Hindlimb muscle (tissue), 1 donor: ENCODE measurements at places on chromosomes 1 and 21.
A peak's percentile ranks its signal among the peaks of the same experiment; 100 is the strongest.

DNA sequence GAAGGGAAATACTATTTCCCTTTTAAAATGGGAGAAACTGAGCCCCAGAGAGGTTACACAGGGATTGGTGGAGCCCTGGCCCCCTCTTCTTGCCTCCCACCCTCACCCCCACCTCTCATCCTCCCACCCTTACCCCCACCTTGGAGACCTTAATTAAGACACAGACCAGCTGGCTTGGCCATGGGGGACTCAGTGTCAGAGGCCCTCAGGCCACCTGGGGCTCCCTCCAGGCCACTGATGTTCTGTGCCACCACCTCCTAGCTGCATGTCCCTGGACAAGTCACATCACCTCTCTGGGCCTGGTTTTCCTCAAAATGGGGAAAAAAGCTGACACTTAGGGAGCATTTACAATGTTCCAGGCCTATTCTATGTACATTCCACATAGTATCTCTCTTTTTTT, 51.5 kb downstream of the SDC3 start:
- DNase-seq, result no peak

DNA sequence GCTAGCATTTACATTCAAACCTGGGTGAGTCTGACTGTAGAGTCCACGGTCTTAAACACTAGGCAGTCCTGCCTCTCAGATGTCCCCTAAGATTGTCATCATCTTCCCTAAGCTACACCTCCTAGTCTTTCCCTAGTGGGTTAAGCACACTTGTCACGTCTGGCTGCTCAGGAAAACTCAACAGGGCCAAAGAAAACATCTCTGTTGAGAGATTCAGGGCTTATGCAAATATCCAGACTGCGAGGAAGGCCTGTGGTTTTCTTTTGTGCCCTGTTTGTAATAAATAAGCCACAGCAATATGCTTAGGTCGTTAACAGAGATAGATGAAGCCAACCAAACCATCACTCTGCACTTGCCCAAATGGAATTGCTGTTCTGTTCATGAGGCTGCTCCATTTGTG, 472.6 kb upstream of the DEPDC1 start:
- no peak for DNase-seq

DNA sequence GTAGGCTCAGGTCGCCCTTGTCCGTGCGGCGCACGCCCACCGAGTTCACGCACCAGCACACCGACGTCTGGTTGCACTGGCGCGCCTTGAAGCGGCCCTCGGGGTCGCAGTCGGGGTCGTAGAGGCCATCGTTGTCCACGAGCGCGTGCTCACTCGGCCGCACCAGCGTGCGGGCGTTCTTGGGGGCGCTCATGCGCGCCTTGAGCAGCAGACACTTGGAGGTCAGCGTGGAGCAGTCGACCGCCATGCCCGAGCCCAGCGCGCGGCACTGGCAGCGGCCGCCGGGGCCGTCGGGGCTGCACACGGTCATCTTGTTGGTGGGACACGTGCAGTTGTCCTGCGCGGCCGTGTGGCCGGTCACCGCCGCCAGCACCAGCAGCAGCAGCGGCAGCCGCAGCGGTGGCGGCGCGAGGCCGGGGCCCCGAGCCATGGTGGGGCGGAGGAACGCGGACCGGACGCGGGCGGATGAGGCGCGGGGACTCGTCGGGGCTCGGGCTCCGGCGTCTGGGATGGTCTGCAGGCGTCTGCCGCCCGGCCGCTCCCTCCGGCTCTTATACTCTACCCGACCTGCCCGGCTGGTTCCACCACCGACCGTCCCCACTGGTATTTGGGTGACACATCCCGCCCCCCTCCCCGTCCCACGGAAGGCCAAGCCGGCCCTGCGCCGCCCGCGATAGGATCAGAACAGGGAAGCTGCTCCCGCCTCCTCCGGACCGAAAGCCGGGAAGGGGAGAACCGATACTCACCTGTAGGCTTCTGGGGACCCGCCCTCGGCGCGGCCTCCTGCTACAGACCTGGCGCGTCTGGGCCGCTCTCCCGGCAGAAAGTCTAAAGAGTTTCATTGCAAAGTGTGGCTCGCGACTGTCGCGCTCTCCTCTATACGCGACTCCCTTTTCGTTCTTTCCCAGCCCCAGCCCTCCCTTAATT, at the start of gene TACSTD2:
Gene TACSTD2 (minus strand): TSS at position 526 of the 927 bp plus-strand sequence. CDS start 96 bp downstream, at position 430.
- DNase-seq, result no peak

DNA sequence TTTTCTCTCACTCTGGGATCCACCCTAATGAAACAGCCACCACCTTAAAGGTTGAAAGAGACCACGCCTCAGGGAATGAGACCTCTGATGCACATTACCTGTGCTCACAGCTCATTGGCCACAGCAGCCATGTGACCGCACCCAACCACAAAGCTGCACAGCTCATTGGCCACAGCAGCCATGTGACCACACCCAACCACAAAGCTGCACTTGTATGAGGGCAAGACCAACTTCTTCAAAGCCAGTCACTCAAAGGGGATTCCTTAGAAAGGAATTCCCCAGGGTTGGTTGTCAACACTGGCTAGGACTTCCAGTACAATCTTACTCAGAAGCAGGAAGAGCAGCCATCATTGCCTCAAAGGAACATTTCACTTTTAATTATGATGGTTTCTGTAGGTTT, 43.6 kb upstream of the PDE9A start:
- DNase-seq, result no peak

- peak; percentile 58 for DNase-seq
Observed at GRCh38 chr1:228827019-228827418, 91.7 kb downstream of the RHOU start.

DNA sequence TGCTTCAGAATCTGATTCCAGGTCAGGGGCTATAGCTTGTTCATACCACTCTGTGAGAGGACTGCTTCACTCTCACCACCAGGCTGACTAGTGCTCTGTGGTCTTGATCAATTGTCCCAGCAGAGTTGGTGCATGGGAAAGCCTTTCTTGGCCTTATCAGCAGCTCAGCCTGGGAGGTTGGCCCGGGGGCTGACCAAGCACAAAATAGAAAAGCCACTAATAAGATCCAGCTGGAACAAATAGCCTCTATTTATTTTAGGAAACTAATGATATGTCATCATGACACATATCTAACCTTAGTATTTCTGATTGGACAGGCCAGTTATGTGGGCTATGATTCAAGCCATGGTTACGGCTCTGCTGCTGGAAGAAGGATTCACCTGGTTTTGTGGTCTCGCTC, 134.2 kb downstream of the GDAP2 start:
- no peak for DNase-seq

GRCh38 chr1:222285526-222285925, 262.4 kb downstream of the HHIPL2 start:
- DNase-seq, result no peak

- DNase-seq, result no peak
Observed at GRCh38 chr1:233375653-233376052, 48.1 kb downstream of the MAP3K21 start.

DNA sequence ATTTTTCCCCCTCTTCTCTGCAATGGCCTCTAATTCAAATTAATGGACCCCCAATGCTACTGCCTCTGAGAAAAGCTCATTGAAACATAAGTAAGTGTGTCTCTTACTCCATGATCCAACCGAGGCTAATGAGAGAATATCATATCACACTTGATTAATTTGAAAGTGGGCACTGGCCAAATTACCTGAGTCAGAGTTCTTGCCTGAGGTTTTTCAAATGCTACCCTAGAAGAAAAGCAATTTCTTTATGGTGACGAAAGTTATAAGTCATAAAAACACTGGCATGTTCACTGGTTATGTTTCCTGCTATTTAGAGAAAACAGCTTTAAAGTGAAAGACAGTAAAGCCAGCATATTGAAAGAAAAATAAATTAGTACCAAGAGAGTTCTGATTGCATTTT, 368.8 kb upstream of the TMPRSS15 start:
- no peak for DNase-seq

- no peak for DNase-seq
Observed at GRCh38 chr1:156703336-156703735, 2.0 kb downstream of the CRABP2 start.

GRCh38 chr1:212302745-212303383, 17.7 kb downstream of the PPP2R5A start:
- no peak for DNase-seq

DNA sequence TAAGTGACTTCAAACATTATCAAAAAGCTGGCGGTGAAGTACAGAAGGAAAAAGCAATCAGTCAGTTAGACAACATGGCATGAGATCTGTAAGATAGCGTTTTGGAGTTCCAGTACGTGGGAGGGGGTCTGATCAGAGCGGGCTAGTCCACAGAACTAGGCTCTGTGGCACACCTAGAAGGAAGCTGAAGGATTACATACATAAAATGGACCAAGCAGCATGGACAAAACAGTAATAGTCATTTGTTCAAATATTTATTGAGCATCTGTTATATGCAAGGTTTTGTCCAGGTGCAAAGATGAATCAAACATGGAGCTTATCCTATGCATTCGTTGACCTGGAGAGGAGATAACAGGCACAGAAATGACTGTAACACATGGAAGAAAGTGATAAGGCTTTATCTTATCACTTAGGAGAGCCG, 22.9 kb upstream of the PLA2G2E start:
- no peak for DNase-seq

GRCh38 chr21:26112127-26112742, 58.3 kb downstream of the APP start:
- no peak for DNase-seq

DNA sequence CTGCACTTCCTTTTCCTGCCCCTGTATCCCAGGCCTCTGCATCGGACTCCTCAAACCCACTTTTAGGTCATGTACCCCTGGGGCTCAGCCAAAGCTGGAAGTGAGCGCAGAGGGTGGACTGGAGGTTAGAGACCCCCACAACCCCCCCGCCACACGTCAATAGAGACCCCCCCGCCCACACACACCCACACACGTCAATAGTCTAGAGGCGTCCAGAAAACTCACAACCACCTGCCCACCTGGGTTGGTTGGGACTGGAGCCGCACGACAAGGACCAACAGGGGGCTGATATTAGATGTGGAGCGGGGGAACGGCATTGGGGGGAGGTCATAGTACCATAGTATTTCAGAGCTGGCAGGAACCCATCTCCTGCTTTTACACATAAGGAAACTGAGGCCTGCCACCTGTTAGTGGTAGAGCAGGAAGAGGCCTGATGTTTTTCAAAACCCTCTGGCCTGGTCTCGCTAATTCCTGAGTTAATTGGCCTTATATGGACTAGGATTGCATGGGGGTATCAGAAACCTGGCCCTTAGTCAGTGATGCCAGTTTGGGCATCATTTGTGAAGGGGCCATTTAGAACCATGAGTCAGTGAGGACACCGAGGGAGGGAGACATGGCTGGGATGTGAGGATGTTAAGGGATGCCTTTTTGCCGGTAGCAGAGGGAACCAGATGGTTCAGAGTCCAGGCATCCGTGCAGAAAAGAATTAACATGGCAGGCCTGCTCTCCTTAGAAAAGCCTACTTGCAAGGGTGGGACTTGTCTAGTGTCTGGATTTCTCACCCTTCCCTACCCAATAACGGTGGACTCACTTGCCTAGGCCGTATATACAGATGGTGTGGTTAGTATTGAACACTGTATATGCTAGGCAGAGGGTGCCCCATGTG, 1.1 kb downstream of the NENF start:
- DNase-seq, result no peak

DNA sequence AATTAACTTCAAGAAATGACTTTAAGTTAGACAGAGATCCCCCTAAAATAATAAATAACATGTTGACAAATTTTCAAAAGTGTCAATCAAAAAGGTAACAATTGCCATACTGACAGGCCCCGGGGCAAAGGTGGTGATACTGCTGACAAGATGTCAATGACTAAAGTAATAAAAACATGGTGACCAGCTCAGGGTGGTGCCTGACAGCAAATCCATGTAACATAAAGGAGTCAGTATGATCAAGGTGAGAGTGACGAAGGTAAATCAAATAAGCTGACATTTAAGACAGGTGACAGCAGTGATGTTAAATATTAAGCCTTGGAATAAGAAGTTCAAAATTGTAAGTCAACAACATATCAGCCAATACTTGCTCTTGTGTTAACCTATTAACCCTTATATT, 387.5 kb downstream of the DPYD start:
- no peak for DNase-seq

DNA sequence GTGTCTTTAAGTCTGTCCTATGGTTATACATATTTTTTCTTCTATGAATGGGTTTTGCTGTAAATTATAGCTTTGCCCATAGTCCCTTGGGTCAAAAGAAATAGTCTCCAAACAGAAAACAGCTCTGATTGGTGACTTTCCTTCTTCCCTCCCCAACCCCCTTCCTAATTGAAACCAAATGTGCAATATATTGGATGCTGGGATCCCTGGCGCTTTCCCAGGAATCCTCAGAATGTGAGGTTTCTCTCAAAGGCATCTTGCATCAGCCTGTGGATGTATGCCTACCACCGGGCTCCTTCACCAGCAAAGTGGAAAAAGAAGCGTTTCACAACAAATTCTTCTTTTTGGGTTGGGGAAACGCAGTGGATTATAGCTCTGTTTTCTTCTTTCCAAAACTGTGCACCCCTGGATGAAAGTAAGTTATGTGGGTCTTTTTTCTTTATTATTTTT, at the start of gene DDR2:
Gene DDR2 (plus strand): TSS at position 248 of the 450 bp plus-strand sequence. CDS start 86,600 bp downstream, outside the sequence.
- DNase-seq, result peak; percentile 89
